ENCODE measurements at places on chromosomes 11 and 22. TPM values are rescaled to one million over a fixed set of nuclear protein-coding genes. Genes with fewer than 3 reads are reported as not detected.

Gene MRGPRX4
- total RNA-seq = not detected

Gene PTGDR2
- total RNA-seq = not detected

Gene CSNK1E
- 99.6 TPM for total RNA-seq

Gene CD3D
- total RNA-seq = not detected

Gene LDHAL6A
- total RNA-seq = not detected

Gene SLC22A25
- total RNA-seq = not detected

Gene IL17REL
- not detected for total RNA-seq

Gene CECR2
- total RNA-seq = 0.12 TPM

Gene WEE1
- 19.1 TPM for total RNA-seq

Gene CRYBB1
- not detected for total RNA-seq

Gene CWF19L2
- total RNA-seq = 3.9 TPM

Gene PHOX2A
- total RNA-seq = not detected

Gene MYOD1
- not detected for total RNA-seq

Gene MS4A6E
- total RNA-seq = not detected

Gene OR4D5
- total RNA-seq = not detected

Gene FLRT1
- total RNA-seq = 0.09 TPM

Gene MB
- 6.9 TPM for total RNA-seq

Gene CEP164
- 18.5 TPM for total RNA-seq

Gene ZBTB16
- total RNA-seq = not detected

Gene EFCAB6
- 0.35 TPM for total RNA-seq
